KG1 (cell line): ENCODE measurements at places on chromosomes 3 and 15.

DNA sequence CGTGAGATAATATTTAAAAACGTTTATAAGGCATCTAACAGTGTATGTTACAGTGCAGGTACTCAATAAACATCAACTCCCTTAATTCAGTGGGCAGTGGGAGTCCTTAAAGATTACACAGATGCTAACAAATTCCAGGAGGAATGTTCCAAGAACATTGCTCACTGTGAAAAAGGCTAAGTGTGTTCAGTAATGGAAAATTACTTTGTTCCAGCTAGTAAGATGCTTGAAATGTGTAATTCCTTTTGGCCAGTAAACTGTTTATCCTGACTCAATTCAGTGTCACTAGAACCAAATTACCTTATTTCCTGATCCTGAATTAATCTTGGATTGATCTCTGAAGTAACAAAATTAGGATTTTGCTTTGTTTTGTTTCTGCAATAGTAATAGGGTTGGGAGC, 54.2 kb upstream of the SEMA6D start:
- DNase-seq: no peak

- no peak for DNase-seq
These were observed 87.5 kb upstream of the LINGO1 start for GRCh38 chr15:77720173-77720572.

DNA sequence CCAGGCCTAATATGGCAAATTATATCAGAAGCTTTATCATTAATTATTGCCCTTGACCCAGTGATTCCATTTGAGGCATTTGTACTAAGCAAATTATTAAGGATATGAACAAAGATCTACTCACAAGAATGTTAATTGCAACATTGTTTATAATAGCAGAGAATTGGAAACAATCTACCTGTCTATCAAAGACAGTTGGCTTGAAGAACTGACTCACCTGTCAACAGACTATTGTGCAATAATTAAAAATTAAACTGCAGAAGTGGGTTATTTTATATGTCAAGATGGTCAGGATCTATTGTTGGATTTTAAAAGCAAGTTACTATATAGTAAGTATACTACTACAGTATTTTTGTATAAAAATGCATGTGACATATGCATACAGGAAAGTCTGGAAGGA, 6.7 kb upstream of the FETUB start:
- DNase-seq: no peak

DNA sequence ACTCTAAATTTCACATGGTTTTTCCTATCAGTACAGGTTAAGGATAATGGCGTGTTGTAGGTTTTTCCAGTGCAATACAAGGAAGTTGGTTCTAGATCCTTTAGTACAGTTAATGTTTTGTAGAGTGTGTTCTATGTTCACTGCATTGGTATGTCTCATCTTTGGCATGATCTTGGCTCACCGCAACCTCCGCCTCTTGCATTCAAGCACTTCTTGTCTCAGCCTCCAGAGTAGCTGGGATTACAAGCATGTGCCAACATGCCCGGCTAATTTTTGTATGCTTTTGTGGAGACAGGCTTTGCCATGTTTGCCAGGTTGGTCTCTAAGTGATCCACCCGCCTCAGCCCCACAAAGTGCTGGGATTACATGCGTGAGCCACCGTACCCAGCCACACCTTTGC, 30.4 kb downstream of the SNRPN start:
- no peak for DNase-seq

GRCh38 chr3:43018246-43018645, 39.1 kb downstream of the GASK1A start:
- DNase-seq: no peak
